A375 (cell line): ENCODE measurements at places on chromosomes 5 and 9. TPM values are rescaled to one million over a fixed set of nuclear protein-coding genes. Genes with fewer than 3 reads are reported as not detected.

Gene SVEP1
- total RNA-seq, result 0.72 and 0.98 TPM in 2 replicates

Gene SLC27A6
- 0.16 and 0.26 TPM in 2 replicates for total RNA-seq

Gene RAB3C
- not detected in 2 replicates for total RNA-seq

Gene FPGS
- 85.7 and 115 TPM in 2 replicates for total RNA-seq

Gene HTR4
- not detected in 2 replicates for total RNA-seq

Gene JAKMIP2
- 2.5 and 2.6 TPM in 2 replicates for total RNA-seq

Gene FIBCD1
- 1.1 and 6.1 TPM in 2 replicates for total RNA-seq

Gene TXNDC8
- total RNA-seq, result not detected in 2 replicates

Gene RELL2
- 6.0 and 8.6 TPM in 2 replicates for total RNA-seq

Gene SOX30
- total RNA-seq, result not detected in 2 replicates

Gene GRPEL2
- total RNA-seq, result 36.2 and 42.0 TPM in 2 replicates

Gene DMRT1
- not detected in 2 replicates for total RNA-seq

Gene SAPCD2
- total RNA-seq, result 26.8 and 28.7 TPM in 2 replicates

Gene FGD3
- 0.23 and 0.37 TPM in 2 replicates for total RNA-seq

Gene CKS2
- 146 and 148 TPM in 2 replicates for total RNA-seq

Gene PLAC8L1
- 0.19 and 0.34 TPM in 2 replicates for total RNA-seq
